ENCODE measurements at places on chromosomes 11 and 22.

DNA sequence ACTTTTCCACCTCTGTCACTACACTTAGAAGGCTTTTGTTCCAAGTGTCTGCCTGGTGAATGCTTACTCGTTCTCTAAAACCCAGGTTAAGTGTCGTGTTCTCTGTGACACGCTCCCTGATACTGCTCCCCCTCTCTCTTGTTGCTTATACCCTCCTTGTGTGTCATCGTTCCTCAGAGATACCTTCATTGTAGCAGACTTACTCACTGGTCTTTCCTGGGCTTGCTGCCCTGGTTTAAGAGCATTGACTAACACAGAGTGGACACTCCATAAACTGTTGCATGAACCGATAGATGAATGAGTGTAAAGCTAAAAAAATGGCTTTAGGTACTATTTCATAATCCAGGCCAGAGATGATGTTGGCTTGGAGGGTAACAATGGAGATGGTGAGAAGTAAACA lies 171.3 kb downstream of the GRIK4 start:
- no peak for DNase-seq

DNA sequence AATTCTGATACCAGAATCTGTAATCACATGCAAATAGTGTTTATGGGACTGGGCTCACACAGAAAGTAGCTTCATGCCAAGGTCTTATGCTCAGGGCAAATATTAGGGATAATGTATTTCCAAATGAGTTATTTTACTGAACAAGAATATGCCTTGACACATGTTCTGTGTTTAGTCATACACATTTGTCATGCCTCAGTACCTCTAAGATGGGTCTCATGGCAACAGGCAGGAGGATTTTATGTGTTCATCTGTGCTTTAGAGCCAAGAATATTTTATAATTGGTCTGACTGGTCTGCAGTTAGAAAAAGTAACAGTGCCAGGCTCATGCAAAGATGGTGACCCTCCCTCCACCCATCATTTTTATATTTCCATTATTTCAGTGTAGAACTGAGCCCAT lies 49.1 kb downstream of the JAM3 start:
- no peak for DNase-seq

DNA sequence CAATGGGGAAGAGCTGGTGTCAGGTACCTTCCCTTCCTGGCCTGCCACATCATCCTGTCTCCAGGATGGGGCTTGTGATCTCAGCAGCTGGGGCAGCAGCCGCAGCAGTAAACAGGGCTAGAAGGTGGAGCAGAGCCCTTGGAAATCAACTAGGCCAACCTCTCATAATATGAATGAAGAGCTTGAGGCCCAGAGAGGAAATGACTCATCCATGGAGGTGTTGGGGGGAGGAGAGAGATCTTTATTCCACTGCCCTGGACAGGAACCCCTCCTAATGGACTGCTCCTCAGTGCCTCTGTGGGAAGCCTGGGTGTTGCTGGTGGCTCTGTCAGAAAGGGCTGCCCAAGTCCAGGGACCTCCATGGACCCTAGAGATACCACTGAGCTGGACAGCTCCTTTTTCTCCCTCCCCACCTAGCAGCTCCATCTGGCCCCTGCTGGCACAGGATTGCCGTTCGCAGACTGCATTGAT lies 111.8 kb downstream of the OSBP2 start:
- no peak for DNase-seq

DNA sequence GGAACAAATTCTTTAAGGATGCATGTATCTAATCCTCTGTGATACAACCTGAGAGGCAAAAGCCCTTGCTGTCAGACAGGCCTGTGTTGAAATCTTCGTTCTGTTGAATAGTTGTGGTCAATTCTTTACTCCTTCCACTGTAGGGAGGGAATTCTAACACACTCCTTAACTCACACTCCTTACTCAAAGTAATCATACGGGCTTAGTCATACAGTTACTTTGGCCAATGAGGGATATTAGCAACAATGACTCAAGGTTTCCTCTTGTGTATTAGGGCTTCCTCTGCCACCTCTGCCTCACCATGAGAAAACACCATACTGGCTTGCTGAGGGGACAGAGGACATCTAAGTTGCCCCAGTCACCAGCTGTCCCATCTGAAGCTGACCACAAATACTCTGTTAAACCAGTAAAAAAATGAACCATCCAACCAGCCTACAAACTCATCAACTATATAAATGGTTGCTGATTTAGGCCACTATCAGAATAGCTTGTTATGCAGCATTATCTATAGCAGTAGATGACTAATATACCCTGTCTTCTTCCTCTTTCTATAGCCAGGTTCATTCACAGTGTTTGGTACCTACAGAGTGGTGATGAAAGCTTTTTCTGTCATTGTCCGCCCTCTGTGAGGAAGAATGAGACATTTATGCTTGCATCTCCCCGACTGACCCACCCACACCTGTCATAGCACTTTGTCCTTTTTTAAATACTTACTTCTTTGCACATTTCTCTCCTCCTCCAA lies 322.8 kb upstream of the SYN3 start:
- DNase-seq = no peak

GRCh38 chr22:40156001-40156516 lies 21.7 kb upstream of the TNRC6B start:
- no peak for DNase-seq

DNA sequence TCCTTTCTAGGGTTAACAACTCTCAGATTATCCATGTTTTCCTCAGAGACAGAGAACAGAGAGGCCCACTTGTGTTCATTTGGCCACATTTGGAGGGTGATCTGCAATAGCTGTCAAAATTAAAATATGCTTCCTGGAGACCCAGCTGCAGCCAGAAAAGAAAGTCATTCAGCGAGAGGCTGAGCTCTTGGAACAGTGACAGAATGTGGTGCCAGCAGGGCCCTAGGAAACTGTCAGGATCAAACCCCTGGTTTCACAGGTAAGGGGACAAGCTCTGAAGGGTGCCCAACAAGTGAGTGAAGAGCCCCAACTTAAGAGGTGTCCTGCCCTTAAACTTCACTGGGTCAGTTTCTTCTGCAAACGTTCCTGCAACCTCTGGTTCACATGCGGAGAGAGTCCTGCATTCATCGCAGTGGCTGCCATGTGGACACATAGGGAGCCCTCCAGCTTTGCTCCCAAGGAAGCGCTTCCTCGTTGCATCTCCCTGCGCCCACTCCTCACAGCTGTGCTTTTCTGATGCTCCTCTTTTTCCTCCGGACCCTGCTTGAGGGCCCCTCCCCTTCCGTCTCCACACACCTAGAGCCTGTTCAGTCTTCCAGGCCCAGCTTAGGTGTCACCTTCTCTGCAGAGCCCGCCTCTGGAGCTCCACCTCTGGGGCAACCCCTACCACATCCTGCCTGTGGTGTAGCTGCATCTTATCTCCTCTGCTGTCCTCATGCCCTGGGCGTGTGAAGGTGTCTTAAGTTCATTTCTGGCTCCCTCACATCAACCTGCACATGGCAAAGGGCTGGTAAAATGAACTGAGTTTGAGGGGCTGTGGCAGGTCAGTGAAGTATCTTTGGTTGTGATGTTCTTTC lies 3.9 kb downstream of the UCP3 start:
- no peak for DNase-seq
